Activated T-helper 1 cell treated with anti-CD3 and anti-CD28 coated beads, Interleukin-2, amount 50 U/mL, for 16 hours (primary cell): ENCODE measurements at places on chromosomes 3 and 15.

DNA sequence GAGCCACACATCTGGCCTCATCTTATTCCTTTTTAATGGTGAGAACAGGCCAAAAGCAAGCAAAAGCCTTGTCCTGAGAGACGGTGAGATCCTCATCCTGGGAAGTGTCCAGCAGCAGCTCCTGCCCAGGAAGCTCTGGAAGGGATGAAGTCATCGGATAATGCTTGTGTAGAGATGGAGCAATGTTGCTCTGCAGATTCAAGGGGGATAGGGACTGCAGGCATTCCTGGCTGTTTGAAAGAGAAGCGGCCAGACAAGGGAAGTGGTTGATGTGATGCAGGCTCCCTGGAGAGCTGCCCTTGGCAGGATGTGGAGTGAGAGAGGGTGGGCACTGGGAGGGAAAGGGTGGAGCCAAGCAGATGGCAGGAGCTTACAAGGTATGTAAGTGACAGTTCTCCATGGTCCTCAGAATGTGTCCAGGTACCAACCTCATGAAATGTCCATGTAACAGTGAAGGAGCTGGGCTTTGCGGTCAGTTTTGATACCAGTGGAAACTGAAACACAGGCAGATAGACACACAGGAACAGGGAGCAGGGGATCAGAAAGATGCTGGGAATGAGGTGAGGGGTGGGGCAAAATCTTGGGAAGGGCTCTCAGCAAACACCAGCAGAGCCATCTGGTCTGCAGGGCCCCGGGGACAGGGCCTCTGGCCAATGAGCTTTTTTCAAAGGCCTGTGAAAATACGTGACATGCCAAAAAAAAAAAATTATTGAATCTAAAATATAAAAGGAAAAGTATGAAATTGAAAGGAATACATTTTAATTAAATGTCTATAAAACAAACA lies 32.2 kb upstream of the LACTB start:
- DNase-seq, result no peak

- DNase-seq, result no peak
Measured at GRCh38 chr3:154904328-154904727, 175.8 kb upstream of the MME start.

- no peak for DNase-seq
Measured at GRCh38 chr3:13077431-13078162, 4.4 kb upstream of the IQSEC1 start.

DNA sequence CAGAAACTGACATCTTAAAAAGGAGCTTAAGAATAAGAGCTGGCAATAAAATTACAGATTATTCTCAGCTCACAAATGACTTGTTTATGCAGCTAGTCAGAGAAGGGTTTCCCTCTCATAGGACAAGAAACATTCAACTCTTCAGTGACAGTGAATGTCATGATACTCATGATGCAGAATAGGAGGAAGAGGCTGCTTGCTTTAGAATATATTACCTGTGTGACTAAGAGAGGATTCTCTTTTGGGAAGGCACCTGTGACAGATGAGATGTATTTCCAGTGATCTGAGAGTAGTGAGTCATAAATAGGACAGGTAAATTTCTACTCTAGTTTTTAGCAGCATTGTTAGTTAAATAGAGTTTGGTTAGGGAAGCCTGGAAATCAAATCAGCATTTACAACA lies 39.9 kb downstream of the RASA2 start:
- no peak for DNase-seq

GRCh38 chr15:56725386-56725785 lies 7.9 kb downstream of the ZNF280D start:
- DNase-seq, result no peak

GRCh38 chr3:192804502-192804901 lies 77.2 kb upstream of the FGF12 start:
- DNase-seq, result no peak

DNA sequence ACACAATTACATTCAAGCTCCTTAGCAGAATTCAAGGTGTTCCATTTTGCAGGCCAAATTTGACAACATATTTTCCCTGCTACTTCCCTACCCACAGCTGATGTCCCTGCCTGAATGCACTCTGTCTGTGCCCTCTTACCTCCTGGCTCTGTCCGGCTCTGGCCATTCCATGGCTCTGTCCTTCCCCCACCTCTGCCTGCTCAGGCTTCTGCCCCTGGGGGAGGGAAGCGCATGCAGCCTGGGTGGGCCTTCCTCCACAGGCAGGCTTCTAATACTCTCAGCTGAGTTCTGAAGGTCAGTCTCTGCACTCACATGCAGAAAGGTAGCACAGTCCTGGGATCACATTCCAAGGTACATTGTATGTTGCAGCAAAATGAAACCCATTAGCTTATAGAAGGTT lies 113.6 kb upstream of the CACNA2D3 start:
- no peak for DNase-seq

DNA sequence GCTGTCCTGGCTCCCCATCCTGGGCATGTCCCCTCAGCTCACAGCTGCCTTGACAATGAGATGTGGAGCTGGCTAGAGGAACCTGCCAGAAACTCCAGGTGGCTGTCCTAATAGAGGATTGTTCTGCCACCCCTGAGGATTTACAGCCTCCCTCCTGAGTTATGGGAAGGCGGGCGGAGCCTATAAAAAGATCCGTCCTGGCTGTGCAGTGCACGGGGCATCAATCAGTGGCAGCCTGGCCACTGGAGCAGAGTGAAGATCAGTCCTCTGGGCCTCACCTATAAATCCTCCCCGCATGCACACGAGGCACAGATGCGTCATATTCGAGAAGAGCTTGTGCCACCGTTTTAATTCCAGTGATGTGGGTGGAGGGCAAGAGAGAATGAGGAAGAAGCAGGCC lies 90.0 kb downstream of the MEGF11 start:
- DNase-seq, result no peak

DNA sequence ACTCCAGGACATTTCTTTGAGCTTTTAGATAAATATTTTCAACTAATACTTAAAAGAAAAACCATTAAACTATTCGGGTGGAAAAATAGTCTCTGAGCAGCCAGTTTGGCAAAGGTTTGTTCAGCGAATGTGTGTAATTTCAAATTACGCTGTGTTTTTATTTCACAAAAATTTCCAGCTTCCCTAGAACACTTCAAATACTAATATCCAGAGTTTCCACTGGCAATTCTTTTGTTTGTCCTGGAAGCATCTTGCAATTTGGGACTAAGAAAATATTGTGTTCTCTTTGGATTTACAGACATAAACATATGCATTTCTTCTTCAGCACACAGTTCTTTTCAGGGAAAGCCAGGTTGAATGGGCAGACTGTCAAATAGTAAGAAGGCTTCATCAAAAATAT lies 61.9 kb downstream of the MDFIC2 start:
- DNase-seq, result no peak

- DNase-seq, result no peak
Measured at GRCh38 chr15:73232776-73233175, 136.0 kb downstream of the HCN4 start.

GRCh38 chr3:13025090-13025489 lies 48.1 kb downstream of the IQSEC1 start:
- DNase-seq, result no peak

- no peak for DNase-seq
Measured at GRCh38 chr3:192212979-192213378, 514.4 kb downstream of the FGF12 start.

DNA sequence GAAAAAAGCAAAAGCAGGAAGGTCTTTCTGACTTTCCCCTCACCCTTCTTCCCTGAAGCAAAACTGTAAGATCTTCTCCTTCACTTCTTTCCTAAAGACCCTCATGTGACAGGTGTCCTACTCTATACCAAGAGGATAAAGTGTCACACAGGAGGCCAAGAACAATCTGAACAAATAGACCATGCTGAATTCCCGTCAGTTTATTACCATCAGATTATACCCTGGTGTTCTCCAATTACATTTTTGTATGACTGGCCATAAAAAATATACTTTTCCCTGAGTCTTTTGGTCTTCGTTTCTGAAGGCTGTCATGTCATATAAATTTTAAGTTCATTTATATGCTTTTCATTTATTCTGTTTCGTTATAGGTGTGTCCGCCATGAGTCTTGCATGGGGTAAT lies 371.4 kb upstream of the CNTN4 start:
- no peak for DNase-seq

- DNase-seq, result no peak
Measured at GRCh38 chr3:14174483-14174882, 3.9 kb downstream of the XPC start.

DNA sequence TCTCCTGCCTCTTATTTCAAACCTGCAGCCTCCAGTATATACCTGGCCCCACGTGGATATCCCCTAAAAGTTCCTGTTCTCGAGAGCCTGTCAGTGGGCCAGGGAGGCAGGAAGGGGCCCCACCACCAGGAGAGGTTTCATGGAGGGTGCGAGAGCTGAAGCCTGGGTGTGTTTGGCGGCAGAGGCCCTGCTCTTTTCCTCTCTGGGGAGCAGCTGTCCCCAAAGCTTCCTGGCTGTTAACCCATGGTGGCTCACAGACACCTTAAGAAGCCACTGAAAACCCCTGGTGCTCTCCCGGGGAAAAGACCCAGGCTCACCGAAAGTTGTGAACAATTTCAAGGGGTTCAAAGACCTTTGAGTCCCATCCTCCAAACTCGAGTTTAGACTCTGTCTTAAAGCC lies 1.1 kb downstream of the PRRT3 start:
- no peak for DNase-seq

- DNase-seq, result no peak
Measured at GRCh38 chr15:69462030-69462492, 9.4 kb downstream of the RPLP1 start.
